ENCODE measurements at places on chromosomes 7 and 10. TPM values are rescaled to one million over a fixed set of nuclear protein-coding genes. Genes with fewer than 3 reads are reported as not detected.
A peak's percentile ranks its signal among the peaks of the same experiment; 100 is the strongest.

GRCh38 chr7:106668861-106669524 is 8.0 kb upstream of the CCDC71L start:
- H3K27ac ChIP-seq = no peak overlapping the region
- H3K36me3 ChIP-seq = no peaks in the 10 kb centered on the region
- H3K4me1 ChIP-seq = no peaks in the 10 kb centered on the region
- no peak for DNase-seq
- H3K27me3 ChIP-seq = no peaks in the 10 kb centered on the region
- H3K4me3 ChIP-seq = no peak overlapping the region

DNA sequence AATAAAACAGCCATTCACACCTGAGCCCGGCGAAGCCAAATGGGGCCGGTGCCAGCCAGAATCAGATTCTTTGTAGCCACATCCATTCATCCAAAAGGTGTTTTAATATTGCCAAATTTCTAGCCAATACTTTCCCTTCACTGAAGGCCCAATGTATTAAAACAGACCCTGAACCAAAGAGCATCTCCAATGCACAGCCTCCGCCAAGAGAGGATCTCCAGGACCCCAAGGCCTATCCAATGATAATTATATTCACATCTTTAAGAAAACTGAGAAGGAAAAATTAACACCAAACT is 12.2 kb downstream of the EBF3 start:
- H3K4me3 ChIP-seq = no peak overlapping the region
- no peaks in the 10 kb centered on the region for H3K36me3 ChIP-seq
- H3K27ac ChIP-seq = no peak overlapping the region
- peaks cover 55% of the 10 kb centered on the region for H3K27me3 ChIP-seq
- no peak for DNase-seq
- H3K4me1 ChIP-seq = no peaks in the 10 kb centered on the region

DNA sequence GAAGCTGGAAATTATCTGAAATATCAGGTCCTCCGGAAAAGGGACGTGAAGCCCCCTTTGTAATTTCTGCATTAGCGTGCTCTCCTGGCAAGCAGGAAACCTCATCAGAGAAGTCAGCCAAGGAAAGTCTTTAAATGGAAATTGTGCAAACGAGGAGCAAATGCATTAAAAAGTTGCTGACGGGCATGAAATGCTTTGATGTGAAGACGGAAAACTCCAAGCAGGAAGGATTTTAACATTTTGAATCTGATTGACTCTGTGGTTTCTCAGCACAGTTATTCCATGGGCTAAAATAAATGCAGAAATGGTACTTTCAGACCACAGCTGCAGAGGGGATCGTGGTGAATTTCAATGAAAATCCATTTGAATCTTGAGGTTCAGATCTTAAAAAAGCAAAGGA is 167.8 kb downstream of the AHR start:
- no peak for DNase-seq
- no peaks in the 10 kb centered on the region for H3K27me3 ChIP-seq
- no peaks in the 10 kb centered on the region for H3K4me1 ChIP-seq
- H3K36me3 ChIP-seq = no peaks in the 10 kb centered on the region
- no peak overlapping the region for H3K27ac ChIP-seq

DNA sequence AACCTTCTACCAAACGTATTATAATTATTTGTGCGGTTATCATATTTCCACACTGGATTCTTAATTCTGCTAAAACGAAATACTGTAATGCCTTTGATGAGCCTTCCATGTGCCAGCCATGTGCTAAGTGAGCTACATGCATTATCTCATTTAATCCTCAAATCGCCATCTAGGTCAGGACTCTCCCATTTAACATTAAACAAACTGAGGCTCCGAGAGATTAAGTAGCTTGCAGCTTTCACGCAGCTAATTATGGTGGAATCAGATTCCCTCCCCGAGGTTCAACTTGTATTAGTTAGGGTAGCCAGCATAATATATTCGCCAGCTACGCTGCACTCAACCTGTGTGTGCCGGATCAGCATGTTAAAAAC is 798 bp upstream of the TSPAN33 start:
- no peak for DNase-seq
- H3K36me3 ChIP-seq = no peaks in the 10 kb centered on the region
- H3K4me1 ChIP-seq = peaks cover 25% of the 10 kb centered on the region
- H3K27me3 ChIP-seq = peaks cover 28% of the 10 kb centered on the region
- no peak overlapping the region for H3K4me3 ChIP-seq
- no peak overlapping the region for H3K27ac ChIP-seq

DNA sequence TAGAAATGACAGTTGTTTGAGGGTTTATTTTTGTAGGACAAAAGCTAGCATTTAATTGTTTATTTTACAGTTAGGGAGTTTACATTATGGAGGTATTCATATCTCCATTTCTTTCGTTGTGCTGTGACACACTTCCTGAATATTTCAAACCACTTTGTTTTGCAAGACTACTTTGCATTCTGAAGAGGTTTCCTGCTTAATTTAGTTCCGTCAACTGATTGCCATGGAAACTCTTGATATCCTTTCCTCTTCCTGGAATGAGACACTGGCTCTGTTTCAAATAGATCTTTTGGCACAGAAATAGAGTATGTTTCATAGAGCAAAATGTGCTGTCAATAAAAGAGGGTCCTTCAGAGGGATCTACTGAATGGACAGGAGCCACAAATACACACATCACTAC is 159.5 kb upstream of the AGR3 start:
- H3K27me3 ChIP-seq = no peaks in the 10 kb centered on the region
- peak overlapping the region; percentile 64 for H3K27ac ChIP-seq
- no peak for DNase-seq
- H3K36me3 ChIP-seq = no peaks in the 10 kb centered on the region
- no peak overlapping the region for H3K4me3 ChIP-seq
- H3K4me1 ChIP-seq = peaks cover 58% of the 10 kb centered on the region

DNA sequence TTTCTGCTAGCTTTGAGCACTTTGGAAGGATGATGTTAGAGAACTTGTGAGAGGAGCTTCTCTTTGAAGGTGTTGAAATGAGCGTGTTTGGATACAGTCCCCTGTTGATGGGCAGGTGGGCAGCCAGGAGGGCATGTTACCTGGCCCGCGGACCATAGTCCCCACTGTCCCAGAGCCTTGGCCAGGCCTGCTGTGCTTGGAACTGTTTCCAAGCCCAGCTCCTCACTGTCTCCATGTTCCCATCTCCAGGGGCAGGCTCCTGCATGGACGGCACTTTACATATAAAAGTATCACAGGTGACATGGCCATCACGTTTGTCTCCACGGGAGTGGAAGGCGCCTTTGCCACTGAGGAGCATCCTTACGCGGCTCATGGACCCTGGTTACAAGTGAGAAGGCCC is 27.2 kb upstream of the TRIM8 start:
- H3K27ac ChIP-seq = no peak overlapping the region
- peak; percentile 13 for DNase-seq
- H3K36me3 ChIP-seq = peaks cover 33% of the 10 kb centered on the region
- H3K4me1 ChIP-seq = peaks cover 88% of the 10 kb centered on the region

GRCh38 chr7:128359939-128360338 is 1.6 kb downstream of the PRRT4 start:
- no peak for DNase-seq
- no peak overlapping the region for H3K27ac ChIP-seq
- peaks cover 56% of the 10 kb centered on the region for H3K27me3 ChIP-seq
- H3K4me1 ChIP-seq = peaks cover 14% of the 10 kb centered on the region
- no peak overlapping the region for H3K4me3 ChIP-seq

GRCh38 chr7:148110097-148110868 is 480.3 kb upstream of the C7orf33 start:
- H3K4me3 ChIP-seq = no peak overlapping the region
- H3K36me3 ChIP-seq = no peaks in the 10 kb centered on the region
- no peak for DNase-seq
- no peaks in the 10 kb centered on the region for H3K4me1 ChIP-seq
- no peaks in the 10 kb centered on the region for H3K27me3 ChIP-seq
- H3K27ac ChIP-seq = no peak overlapping the region

DNA sequence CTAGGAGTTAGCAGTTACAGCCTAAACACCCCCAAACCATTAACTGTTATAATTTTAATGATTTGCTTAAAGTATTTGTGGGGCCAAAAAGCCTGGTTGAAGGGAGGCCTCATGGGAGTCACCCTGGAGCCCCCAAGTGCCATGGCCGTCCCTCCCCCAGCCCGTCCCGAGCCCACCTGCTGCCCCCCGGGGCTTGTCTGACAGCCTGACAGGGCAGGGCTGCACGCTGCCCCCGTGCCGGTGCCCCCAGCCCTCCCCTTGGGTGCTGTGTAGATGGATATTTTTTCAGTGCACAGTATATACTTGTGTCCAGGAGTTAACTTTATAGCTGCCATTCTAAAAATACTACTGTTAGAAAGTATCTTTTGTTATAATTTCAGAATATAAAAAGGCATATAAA is 108.4 kb downstream of the CYTH3 start:
- DNase-seq = no peak
- peaks cover 5% of the 10 kb centered on the region for H3K4me1 ChIP-seq
- peaks cover 62% of the 10 kb centered on the region for H3K36me3 ChIP-seq

GRCh38 chr7:112603673-112604072 is 122.9 kb downstream of the LSMEM1 start:
- no peak overlapping the region for H3K27ac ChIP-seq
- H3K4me3 ChIP-seq = no peak overlapping the region
- H3K36me3 ChIP-seq = no peaks in the 10 kb centered on the region
- no peaks in the 10 kb centered on the region for H3K27me3 ChIP-seq

DNA sequence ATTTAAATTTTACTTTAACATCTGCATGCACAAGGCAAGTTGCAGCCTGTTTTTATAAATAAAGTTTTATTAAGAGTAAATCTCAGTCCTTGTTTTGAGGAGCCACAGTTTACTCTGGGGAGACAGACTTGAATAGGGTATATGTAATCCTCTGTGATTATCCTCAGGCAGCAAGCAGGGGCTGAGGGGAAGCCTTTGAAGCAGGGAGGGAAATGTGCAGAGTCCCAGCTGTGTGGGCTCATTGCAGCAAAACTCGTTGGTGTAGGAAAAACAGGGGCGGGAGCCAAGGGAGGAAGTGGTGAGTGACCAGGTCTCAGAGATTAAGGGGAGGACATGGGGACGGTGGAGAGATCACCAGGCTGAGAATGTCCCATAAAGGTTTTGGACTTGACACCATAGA is 34.3 kb upstream of the SMC3 start:
- no peaks in the 10 kb centered on the region for H3K27me3 ChIP-seq
- H3K4me3 ChIP-seq = no peak overlapping the region
- no peak overlapping the region for H3K27ac ChIP-seq
- no peak for DNase-seq
- H3K36me3 ChIP-seq = no peaks in the 10 kb centered on the region

GRCh38 chr10:27601503-27601902 is 97.4 kb downstream of the RAB18 start:
- DNase-seq = no peak
- H3K27ac ChIP-seq = no peak overlapping the region
- no peaks in the 10 kb centered on the region for H3K36me3 ChIP-seq

DNA sequence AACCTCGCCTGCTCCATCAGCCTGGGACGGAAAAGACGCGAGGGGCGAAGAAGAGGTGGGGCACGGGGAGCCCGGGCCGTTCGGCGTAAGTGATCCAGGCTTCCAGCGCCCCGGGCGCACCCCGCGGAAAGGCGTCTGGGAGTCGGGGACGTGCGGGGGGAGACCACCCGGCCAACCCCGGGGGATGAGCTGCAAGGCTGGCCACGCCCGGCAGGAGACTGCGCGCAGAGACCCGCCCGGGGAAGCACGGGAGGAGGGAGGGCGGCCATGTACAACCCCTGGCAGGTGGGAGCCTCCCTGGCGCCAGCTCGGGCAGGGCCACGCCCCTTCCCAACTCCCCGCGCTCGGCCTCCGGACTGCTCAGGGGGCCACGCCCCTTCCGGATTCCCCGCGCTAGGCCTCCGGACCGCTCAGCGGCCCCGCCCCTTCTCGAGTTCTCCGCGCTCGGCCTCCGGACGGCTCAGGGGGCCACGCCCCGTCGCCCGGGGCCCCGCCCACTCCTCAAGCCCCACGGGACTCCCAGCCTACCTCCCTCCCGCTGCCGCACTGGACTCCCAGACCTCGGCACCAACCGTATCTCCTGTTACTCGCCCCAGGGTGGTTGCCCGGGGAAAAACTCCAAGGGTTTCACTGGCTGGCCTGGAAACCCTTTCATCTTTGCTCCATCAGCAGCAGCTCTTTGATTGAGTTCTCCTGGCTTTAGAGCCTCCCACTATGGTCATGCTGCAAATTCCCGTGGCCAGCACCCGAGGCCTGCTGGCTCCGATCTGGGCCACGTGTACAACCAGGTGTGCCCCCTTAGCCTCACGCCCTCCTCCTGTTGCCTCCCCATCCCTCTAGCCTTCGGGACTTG is 284.4 kb downstream of the ZEB1 start:
- peak overlapping the region; percentile 75 for H3K4me3 ChIP-seq
- DNase-seq = peak; percentile 98
- H3K27me3 ChIP-seq = no peaks in the 10 kb centered on the region

GRCh38 chr10:90813594-90814365 is 44.1 kb downstream of the HTR7 start:
- H3K4me3 ChIP-seq = no peak overlapping the region
- no peak for DNase-seq
- H3K4me1 ChIP-seq = no peaks in the 10 kb centered on the region
- no peaks in the 10 kb centered on the region for H3K36me3 ChIP-seq

DNA sequence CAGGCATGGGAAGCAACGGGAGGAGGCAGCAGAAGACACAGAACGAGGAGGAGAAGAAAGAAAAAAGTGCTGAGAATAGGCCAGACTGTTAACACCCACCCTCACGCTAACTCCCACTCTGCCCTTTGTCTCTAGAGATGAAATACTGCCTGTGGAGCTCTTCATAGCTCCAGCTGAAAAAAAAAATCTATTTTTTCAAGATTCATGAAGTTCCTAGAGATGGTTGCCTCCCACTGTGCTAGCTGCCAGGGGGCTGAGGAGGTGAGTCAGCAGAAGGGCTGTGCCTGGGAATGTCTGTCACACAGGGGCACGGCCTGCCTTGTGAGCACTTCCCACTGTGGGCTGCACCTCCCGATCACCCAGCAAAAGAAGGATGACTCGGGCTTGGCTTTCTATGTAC is 144.5 kb downstream of the RNF216 start:
- no peak for DNase-seq
- H3K4me3 ChIP-seq = no peak overlapping the region
- peaks cover 45% of the 10 kb centered on the region for H3K4me1 ChIP-seq
- no peaks in the 10 kb centered on the region for H3K27me3 ChIP-seq
- H3K27ac ChIP-seq = no peak overlapping the region

The ELAPOR2 gene
- 90.8 TPM for total RNA-seq

The OR2A1 gene
- total RNA-seq = 0.15 TPM

The HOXA6 gene
- total RNA-seq = 4.6 TPM

The FOXK1 gene
- 28.8 TPM for total RNA-seq

The FLNC gene
- 11.7 TPM for total RNA-seq

Data from lower lobe of right lung (tissue), 2 donors.